ENCODE measurements at places on chromosomes 5 and 9. TPM values are rescaled to one million over a fixed set of nuclear protein-coding genes. Genes with fewer than 3 reads are reported as not detected.

MSX2 gene
- 0.56 TPM for total RNA-seq

SLC34A3 gene
- not detected for total RNA-seq

GRCh38 chr5:108729242-108729615, 18.5 kb upstream of the FER start:
- H3K4me3 ChIP-seq = no peak overlapping the region
- no peak overlapping the region for H3K27ac ChIP-seq
- peaks cover 20% of the 10 kb centered on the region for H3K4me1 ChIP-seq
- H3K27me3 ChIP-seq = no peaks in the 10 kb centered on the region

GRCh38 chr9:127185181-127185580, 62.7 kb upstream of the ANGPTL2 start:
- no peak overlapping the region for H3K27ac ChIP-seq
- peaks cover 46% of the 10 kb centered on the region for H3K4me1 ChIP-seq
- peaks cover 2% of the 10 kb centered on the region for H3K27me3 ChIP-seq
- no peak for DNase-seq
- H3K36me3 ChIP-seq = peaks cover 13% of the 10 kb centered on the region

PCA3 gene
- 0.62 TPM for total RNA-seq

DNA sequence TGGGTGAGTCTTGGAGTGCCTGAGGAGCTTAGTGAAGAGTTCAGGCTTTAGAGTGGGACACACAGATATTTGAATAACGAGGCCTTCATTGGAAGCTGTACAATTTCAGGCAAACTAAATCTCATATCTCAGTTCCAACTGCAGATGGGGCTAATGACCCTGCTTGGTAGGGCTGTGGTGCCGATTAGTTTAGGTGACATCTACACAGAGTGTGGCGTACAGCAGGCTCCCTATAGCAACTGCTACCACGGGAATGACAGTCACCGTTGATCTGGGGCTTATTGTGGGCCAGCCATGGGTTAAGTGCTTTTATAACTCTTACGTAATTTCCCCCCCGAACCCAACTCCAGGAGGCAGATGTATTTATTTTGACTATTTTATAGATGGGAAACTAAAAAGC, 70.8 kb downstream of the FAT2 start:
- peaks cover 4% of the 10 kb centered on the region for H3K4me1 ChIP-seq
- peaks cover 5% of the 10 kb centered on the region for H3K27me3 ChIP-seq
- DNase-seq = no peak
- no peaks in the 10 kb centered on the region for H3K36me3 ChIP-seq
- H3K27ac ChIP-seq = no peak overlapping the region
- no peak overlapping the region for H3K4me3 ChIP-seq

SPEF2 gene
- 3.4 TPM for total RNA-seq

DOCK8 gene
- 8.3 TPM for total RNA-seq
